ENCODE measurements at places on chromosomes 7 and 10.

DNA sequence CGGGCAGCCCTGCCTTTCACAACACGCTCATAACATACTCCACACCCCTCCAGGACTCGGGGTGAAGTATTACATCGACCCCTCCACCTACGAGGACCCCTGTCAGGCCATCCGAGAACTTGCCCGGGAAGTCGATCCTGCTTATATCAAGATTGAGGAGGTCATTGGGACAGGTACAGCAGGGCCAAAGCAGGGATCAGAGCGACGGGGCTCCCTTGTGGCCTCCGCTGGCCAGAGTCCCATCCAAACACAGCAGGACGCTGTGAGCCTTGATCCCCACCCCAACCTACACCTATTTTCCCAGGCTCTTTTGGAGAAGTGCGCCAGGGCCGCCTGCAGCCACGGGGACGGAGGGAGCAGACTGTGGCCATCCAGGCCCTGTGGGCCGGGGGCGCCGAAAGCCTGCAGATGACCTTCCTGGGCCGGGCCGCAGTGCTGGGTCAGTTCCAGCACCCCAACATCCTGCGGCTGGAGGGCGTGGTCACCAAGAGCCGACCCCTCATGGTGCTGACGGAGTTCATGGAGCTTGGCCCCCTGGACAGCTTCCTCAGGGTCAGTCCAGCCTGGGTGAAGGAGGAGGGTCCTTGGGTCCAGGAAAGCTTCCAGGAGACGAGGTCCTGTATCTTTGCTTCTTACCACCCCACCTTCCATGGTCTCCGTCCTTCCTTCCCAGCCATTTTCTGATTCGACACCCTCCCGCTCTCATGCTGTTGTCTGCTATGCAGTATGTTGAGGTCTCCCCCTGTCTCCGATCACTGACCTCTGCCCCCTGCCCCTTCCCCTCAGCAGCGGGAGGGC is 13.5 kb downstream of the EPHB6 start:
- no peak for DNase-seq

GRCh38 chr7:100472854-100473499 is 6.0 kb downstream of the TSC22D4 start:
- peak; percentile 60 for DNase-seq

DNA sequence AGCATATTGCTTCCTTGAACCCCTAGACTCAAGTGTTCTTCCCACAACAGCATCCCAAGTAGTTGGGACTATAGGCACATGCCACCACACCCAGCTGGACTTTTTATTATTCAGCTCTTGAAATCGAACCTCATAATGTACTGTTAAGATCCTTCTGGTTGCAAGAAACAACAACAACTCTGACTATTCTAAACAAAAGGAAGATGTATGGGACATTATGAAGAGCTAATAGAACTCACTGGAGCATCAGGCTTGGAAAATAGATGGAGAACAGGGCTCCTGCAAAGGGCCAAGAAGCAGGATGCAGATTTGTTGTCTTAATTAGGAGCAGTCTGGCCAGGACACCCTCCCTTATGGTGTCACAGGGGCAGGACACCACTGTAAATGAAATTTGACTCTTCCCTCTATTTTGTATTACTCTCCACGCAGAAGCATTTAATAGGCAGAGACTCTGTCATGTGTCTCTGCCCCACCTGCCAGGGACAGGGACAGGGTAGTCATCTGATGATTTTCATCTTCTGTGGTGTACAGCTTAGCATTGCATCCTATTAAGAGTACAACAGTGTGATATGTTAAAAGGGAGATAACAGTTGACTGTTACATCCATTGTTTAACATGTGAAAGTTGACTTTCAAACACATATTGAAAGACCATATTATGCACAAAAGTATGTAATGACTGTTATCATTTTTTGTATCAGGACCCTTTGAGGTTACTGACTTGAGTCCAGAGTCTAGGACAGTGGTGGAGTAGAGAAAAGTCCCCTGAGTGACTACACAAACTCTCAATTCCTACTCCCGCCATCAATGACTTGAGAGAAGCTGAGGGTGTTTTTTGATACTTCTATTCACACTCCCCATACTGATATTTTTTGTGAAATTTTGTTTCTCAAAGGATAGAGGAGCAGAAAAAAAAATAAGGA is 157.3 kb downstream of the LRRC4 start:
- DNase-seq = no peak

DNA sequence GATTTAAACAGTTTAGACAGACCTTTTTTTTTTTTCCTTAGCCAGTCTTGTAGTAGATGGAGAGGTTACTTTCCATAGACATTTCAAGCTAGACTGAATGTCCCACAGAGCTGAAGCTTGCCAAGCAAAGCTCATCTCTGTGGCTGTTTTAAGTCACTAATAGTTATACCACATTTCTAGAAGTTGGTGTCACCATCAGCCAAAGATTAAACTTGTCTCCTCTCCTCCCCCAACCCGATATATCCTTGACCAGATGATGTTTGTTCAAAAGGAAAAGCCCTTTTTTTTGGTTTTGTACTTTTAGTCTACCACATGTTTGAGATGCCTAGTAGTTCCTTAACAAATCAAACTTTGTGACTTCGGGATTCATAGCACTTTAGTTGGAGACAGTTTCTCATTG is 66.1 kb downstream of the ADD3 start:
- no peak for DNase-seq

DNA sequence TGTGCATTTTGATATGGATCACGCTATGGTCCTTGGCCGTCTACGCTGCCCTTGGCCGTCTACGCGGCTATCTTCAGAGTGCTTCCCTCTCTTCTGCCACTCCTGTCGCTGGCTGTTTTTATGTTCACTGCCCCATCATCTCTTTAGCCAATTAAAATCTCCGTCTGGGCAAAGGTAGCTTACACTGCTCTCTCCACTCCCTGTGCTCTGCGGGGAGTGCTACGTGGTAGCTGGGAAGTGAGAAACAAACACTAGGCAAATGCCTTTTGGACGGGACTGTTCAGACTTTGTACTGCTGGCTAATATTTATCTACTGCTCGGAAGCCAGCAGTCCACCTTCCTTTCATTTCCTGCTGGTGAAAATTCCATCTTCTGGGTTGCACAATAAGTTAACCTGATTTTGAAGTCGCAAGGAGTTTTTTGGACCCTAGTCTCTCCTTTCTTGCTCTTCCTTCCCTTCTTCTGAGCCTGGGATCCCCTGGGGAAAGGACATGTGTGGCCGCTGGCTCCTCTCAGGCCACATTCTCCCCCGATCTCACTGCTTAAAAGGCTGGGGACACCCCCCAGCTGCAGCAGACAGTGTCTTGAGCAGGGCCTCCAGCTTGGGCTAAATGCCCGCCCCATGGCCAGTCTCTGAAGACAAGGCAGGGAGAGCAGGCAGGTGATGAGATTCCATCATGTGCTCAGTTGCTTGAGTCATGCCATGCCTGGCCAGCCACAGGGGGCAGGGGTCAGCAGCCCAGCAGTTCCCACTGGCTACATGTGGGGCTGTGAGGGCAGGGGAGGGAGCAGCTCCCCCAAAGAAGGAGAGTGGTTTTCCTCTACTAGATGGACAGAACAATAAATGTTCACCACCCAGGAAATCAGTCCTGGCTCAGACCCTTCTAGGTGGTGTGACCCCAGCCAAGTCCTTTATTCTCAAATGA is 25.5 kb upstream of the RBM33 start:
- DNase-seq = peak; percentile 58

DNA sequence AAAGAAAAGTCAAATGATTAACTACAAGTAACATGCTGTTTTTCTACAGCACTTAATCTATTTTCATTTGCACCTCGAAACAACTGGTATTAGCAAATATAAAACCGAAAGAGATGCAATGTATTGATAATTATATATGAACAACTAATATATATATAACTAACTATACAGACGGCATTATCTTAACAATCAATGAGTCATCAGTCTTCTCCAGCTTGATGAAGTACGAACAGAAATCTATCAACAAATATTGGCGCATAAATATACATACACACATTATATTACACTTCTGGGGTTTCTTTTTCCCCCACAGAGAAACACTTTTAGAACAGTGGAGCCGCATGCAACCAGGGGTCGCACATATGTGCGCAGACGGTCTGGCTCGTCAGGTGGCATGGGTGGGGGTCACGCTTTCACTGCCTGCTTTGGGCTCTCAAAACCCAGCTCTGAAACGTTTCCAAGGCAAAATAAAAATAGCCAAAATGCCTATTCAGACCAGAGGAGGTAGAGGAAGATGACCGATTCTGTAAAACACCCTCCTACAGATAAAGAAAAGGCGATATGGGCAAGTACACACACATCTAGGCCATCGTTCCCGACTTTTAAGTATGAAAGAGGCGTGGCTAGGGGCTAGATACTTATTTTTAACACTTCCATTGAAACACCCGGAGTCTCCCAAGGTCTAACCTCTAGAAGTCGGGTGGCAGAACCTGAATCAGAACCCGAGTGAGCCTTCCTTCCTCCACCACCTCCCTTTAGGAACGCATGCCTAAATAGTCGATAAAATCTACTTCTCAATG is 1.7 kb downstream of the ARHGAP12 start:
- no peak for DNase-seq

DNA sequence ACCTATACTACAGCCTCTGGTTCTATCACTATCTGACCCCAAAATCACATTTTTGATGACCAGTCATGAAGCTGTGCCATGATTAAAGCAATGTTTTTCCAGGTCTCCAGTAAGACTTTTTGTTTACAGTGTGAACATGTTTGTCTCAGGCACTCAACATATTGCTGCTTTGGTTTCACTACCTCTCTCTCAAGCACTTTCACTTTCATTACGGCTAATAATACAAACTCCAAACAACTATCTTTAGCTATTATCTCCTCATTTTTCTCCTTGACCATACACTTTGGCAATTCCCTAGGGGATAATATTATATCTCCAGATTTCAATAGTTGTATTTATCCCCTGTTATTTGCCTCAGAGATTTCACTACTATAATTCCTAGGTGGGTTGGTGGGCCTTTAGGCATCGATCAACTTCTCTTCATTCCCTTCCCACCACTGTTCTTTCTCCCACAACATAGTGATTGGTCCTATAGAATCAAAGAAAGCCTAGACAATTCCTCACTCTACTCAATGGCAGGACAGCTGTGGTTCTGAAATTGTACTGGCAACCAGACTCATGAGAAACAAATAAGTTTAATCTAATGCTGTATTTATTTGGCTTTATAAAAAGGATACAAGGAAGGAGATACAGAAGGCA is 261.4 kb upstream of the ZWINT start:
- DNase-seq = no peak

DNA sequence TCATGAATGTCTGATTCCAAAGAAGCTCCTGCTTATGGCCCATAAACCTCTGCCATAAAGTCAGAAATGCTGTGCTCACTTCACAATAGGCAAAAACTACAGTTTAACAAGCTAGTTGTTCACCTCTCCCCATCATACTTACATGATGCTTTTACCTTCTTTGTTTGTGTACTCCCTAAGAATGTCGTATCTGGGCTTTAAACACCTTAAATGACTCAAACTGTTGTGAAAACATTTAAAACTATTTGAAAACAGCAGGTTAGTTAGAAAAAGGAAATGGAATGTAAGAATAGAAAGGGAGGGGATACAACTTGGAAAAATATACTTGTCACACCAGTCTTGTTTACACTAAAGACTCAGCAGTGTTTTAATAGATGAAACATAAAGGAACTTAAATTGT is 128.2 kb upstream of the AGR3 start:
- DNase-seq = no peak

DNA sequence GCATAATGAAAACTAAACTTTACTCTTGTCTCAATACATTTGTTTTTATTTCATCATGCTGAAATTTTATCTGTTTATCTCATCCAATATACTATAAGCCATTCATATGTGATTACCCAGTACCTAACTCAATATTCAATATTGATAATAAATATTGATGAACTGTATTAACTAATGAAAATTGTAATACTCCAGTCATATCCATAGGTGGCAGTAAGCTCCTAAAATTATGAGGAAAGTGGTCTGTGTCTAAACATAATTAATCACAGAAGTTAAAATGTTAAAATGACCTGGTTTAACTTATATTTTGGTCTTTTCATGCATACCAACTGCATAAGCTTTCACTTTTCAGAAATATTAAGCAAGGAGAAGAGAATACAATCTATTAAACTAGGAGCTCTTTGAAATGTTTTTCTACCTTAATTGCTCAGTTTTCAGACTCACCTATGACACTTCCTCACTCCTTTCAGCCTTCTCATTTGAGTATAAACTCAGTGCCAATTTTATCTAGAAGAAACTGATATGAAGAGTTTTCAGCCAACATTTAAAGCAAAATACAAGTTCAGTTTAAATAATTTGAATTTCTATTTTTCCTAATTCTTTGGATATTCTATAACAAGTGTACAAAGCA is 30.5 kb upstream of the VWDE start:
- no peak for DNase-seq

- DNase-seq = peak; percentile 64
These were observed 5.3 kb upstream of the CUZD1 start for GRCh38 chr10:122850705-122851640.

GRCh38 chr7:133359449-133359848 is 106.6 kb downstream of the EXOC4 start:
- no peak for DNase-seq

GRCh38 chr10:132862485-132863420 is 76.8 kb upstream of the NKX6-2 start:
- DNase-seq = no peak

DNA sequence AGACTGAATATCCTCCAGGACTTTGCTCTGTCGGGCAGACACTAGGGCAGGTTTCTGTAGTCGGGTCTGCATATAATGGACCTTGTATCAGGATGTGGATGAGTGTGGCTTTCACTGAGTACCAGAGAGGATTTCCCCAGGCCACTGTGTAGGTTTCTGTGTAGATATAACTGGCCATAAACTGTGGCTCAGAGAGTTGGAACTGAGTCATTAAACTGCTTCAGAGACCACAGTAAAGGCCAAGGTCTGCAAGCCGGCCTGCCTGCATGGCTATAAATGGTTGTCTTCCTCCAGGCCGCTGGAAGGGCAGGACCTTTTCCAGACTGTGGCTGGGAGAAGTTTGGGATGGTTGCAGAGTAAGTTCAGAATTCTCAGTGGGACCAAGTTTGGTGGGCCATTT is 16.9 kb downstream of the ZNF92 start:
- no peak for DNase-seq

DNA sequence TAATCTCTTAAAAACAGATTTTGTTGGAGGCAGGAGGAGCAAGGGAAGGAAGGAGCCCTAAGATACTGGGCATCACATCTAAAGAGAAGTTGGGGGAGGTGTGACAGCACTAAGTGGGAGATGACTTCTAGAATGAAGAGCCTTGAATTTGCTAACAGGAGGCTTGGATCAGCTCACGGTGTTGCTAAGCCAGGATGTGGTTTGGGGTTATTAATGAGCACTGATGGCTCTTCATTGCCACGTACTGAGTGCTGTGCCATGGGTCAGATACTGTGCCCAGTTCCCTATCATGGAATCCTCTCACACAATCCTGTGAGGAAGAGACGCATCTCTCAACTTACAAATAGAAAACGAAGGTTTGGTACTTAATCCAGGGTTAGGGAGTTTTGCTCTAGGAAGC is 78.5 kb downstream of the C7orf25 start:
- DNase-seq = no peak
